ENCODE measurements at places on chromosomes 5 and 9. TPM values are rescaled to one million over a fixed set of nuclear protein-coding genes. Genes with fewer than 3 reads are reported as not detected.

NUTM2G gene
- not detected for total RNA-seq

P4HA2 gene
- total RNA-seq, result 21.8 TPM

CCDC192 gene
- total RNA-seq, result 1.3 TPM

ZNF608 gene
- total RNA-seq, result 58.7 TPM

RAD17 gene
- 14.7 TPM for total RNA-seq

CDH18 gene
- not detected for total RNA-seq

FLT4 gene
- 35.7 TPM for total RNA-seq

NFIB gene
- 105 TPM for total RNA-seq

RNF180 gene
- 14.4 TPM for total RNA-seq

ABL1 gene
- total RNA-seq, result 67.4 TPM

RASEF gene
- total RNA-seq, result 39.3 TPM

SLC22A4 gene
- 2.3 TPM for total RNA-seq

CD274 gene
- 1.6 TPM for total RNA-seq

CDKN2A gene
- 19.3 TPM for total RNA-seq

LCN1 gene
- total RNA-seq, result not detected

RAPGEF6 gene
- total RNA-seq, result 31.5 TPM

SPINK4 gene
- not detected for total RNA-seq

GRXCR2 gene
- total RNA-seq, result not detected

KIF27 gene
- total RNA-seq, result 16.1 TPM

BHMT2 gene
- 19.3 TPM for total RNA-seq

IL31RA gene
- total RNA-seq, result not detected

TRIP13 gene
- 1.5 TPM for total RNA-seq

IFNA2 gene
- total RNA-seq, result not detected

PLAC8L1 gene
- total RNA-seq, result not detected

ZNF462 gene
- 20.6 TPM for total RNA-seq

CORO2A gene
- total RNA-seq, result 1.4 TPM

MARCHF6 gene
- total RNA-seq, result 123 TPM

Measured in breast epithelium (tissue), 4 donors.